Myocyte (in vitro differentiated cells): ENCODE measurements at places on chromosomes 2 and 18. TPM values are rescaled to one million over a fixed set of nuclear protein-coding genes. Genes with fewer than 3 reads are reported as not detected.

DNA sequence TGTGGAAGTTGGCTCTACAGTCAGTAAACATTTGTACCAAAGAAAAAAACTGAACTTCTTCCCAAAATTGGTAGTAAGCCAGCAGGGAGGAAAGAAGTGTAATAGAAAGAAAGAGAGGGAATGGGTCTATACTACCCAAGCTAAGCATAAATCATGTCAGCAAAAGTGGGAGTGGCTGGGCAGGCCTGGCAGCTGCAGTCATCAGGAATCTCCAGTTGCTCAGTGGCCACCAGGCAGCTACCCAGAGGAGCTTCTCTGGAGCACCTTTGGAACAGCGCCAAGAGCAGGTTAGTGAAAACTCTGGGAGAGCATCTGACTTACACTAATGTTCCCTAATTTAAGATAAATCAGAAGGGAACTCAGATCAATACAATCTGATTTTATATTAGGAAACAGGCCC, 14.3 kb downstream of the FRZB start:
- DNase-seq, result peak; percentile 72

DNA sequence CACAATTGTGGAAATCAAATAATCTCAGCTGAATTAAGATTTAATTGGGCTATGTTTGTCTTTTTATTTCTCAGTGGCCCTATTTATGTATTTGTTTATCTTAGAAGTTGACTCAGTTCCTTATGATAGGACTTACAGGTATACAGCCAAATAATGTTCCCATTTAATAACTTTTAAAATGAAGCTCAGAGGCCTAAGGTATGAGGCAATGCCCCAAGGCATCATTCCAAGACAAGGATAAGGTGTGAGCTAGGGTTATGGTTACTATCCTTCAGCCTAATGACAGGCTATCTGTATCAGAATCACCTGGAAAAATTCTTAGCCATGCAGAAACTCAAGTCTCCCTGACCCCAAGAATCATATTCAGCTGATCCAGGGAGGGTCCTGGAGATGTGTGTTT, 7.4 kb upstream of the NRBP1 start:
- no peak for DNase-seq

GRCh38 chr2:8494589-8494988, 187.3 kb upstream of the ID2 start:
- no peak for DNase-seq

GRCh38 chr18:68500556-68500955, 214.4 kb downstream of the TMX3 start:
- DNase-seq, result no peak

DNA sequence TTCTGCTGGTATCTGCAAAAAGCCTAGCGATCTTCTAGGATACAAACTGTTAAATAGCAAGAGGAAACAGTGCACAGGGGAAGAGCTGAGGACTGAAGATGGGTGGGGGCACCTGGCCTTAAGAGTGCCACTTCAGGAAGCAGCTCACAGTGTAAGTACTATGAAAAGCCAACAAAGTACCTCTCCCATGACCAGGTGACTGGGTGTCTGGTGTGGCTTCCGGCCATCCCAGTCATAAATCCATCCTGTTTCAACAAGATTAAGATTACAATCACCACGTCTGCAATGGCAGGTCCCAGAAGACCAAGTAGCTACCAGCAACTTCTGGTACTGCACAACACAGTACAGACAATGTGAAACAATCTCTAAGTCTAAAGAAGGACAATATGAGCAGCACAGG, 15.9 kb downstream of the ERFE start:
- DNase-seq, result no peak

GRCh38 chr2:186183406-186183805, 302.7 kb upstream of the ZC3H15 start:
- no peak for DNase-seq

- peak; percentile 58 for DNase-seq
Measured at GRCh38 chr2:203675086-203675485, 31.4 kb upstream of the CD28 start.

SERPINB3 gene
- total RNA-seq, result not detected in 2 replicates

- no peak for DNase-seq
Measured at GRCh38 chr2:59713577-59713976, 839.9 kb downstream of the BCL11A start.

DNA sequence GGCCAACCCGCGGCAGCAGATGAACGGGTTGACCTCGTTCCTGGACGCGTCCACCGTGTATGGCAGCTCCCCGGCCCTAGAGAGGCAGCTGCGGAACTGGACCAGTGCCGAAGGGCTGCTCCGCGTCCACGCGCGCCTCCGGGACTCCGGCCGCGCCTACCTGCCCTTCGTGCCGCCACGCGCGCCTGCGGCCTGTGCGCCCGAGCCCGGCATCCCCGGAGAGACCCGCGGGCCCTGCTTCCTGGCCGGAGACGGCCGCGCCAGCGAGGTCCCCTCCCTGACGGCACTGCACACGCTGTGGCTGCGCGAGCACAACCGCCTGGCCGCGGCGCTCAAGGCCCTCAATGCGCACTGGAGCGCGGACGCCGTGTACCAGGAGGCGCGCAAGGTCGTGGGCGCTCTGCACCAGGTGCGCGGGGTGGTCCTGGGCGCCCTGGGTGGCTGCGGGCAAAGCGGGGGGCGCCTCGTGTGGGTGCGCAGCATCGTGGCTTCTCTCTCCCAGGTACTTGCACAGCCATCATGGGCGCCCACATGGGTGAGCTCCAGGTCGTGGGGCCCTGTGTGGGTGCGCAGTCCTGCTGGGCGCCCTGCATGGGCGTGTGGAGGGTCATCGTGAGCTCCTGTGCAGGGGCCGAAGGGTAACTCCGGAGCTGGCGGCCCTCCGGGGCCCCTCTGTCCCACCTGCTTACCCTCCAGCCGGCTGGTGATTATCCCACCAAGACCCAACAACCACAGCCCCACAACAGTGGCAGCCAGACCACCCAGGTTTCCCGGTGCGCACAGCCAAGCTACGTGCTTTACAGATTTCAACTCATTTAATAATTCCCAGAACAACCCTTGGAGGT, 64.2 kb downstream of the TPO start:
- no peak for DNase-seq

- peak; percentile 14 for DNase-seq
Measured at GRCh38 chr18:70469916-70470315, 181.1 kb downstream of the SOCS6 start.

GRCh38 chr2:121599963-121600651, 49.2 kb downstream of the CLASP1 start:
- no peak for DNase-seq

- DNase-seq, result no peak
Measured at GRCh38 chr2:43593254-43593653, 2.6 kb downstream of the THADA start.

GRCh38 chr2:42962508-42962953, 170.1 kb upstream of the HAAO start:
- DNase-seq, result no peak

GRCh38 chr2:226773291-226773690, 26.3 kb downstream of the IRS1 start:
- DNase-seq, result no peak

GRCh38 chr2:239173301-239173700, 227.5 kb downstream of the HDAC4 start:
- DNase-seq, result no peak

DNA sequence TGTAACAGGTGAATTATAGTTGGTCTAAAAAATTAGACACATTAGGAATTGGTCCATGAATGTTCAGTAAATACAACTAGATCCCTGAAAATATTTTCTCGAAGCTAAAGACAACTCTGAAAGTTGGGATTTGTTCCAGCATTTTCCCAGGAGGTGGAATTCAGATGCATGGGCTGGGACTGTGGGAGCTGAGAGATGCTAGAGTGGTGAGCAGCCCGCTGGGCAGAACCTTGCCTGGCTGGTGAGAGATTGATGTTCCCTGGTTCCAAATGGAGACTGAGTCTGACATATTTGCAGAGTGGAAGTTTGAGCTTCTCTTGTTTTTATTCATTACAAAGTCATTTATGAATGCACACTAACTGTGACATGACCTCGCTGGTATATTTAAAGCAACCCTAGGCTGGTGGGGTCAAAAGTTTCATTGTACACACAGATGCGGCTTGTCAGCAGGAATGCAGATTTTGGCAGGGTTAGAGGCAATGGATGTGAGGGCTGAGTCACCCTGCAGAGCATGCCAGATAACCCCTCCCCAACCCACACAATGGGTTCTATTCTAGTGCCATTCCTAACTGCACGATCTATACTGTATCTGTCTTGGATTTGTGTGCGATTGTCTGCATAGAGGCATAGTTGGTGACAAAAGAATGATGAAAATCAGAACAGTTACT, 23.5 kb upstream of the TMEM178A start:
- peak; percentile 79 for DNase-seq

PRKAG3 gene
- total RNA-seq, result 49.9 and 65.9 TPM in 2 replicates

COLEC12 gene
- 1.5 and 2.7 TPM in 2 replicates for total RNA-seq

DNA sequence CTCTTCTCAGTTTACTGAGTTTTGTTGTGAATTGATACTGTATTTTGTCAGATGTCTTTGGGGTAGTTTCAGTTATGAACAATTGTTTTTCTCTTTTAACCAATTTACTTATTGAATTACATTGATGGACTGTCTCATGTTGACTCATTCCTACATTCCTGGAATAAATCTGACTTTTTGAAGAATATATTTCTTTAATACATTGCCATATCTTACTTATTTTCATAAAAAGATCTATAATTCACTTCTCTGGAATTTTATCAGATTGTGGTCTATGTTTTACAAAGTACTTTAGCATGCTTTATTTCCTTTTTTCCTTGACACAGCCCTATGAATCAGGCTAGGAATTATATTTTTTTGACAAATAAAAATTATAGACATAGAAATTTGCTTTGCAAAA, 268.3 kb downstream of the PLCL1 start:
- DNase-seq, result no peak

ADI1 gene
- 39.9 and 44.4 TPM in 2 replicates for total RNA-seq

DNA sequence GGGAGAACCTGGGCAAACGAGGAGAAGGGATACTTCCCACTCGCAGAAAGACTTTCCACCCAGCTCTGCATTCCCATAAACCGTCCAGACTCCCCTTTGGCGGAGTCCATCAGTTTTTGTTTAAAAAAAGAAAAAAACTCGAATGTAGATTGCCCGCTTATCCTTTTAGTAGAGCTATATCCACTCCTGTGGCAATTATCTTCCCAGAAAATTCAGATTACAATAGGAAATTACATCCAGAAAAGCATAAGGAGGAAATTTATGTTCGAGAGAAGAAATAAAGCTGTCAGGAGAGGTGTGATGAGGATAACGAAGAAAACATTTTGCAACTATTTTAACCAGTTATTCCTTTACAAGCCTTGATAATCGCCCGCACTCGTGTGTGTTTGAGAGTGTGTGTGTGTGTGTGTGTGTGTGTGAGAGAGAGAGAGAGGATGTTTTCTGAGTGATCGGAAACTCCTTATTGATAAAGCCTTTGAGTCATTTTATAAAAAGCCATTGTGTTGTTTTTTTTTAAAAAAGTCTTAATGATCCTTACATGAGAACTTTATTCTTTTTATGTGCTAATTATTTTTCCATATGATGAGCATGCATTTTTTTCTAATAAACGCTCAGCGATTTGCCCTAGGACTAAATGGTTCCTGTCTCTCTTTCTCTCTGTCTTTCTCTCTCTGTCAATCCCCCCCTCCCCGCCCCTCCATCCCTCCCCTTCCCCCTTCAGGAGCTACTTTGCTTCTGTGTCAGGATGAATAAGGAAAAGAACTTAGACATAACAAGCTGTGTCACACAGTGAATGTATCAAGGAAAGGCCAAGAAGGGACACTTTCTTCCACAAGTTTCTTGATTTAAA, 1.1 kb upstream of the PPP3R1 start:
- peak; percentile 29 for DNase-seq

DNA sequence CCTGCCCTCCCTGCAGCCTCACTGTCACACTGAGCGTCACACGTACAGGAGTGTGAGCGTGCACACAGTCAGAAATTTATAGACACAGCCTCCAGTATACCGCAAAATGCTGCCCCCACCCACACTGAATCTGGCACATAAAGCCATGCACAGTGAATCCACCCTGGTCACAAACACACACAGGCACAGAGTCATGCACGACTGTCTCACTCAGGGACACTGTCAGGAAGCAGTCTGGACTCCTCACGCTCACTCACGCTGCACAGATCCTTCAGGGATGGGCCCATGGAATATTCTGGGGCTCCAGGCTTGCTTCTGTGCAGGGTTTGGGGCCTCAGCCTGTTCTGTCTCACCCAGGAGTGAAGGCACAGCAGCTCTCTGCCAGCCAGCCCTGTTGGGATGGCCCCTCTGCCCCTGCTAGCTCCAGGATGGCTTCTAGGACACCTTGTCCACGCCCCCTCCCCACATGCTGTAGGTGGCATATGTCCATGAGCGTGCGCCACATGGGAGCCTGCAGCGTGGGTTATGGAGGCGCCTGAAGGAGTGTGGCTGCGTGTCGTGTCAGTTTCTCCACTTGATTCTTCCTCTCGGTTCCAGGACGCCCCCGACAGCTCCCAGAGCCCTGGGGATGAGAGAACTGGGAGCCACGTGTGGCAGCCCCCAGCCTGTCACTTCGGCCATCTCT, 175.8 kb downstream of the CELF4 start:
- DNase-seq, result no peak

DNA sequence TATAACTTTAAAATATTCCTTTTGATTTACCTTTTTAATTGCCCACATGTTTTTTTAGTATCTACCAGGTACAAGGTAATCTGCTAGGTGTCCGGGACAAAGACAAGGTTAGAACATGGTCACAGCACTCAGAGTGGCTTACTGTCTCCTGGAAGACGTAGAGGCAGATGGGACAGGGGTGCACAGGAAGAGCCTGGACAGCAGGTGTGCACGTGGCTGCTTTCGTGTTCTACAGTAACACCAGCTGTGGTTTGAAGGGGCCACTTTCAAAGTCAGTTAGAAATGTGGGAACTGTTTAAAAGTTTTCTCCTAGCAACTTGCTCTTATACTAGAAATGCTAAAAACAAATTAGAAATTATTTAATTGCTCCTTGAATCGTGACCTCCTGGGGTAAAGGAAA, 102.9 kb upstream of the ALPP start:
- DNase-seq, result no peak
